Activated CD4-positive, alpha-beta T cell treated with anti-CD3 and anti-CD28 coated beads, Interleukin-2, amount 50 U/mL, for 16 hours (primary cell): ENCODE measurements at places on chromosomes 3 and 15.

GRCh38 chr3:129827765-129828164 lies 65.7 kb downstream of the TMCC1 start:
- peak; percentile 47 for DNase-seq

GRCh38 chr3:111956995-111957734 lies 21.7 kb upstream of the ABHD10 start:
- no peak for DNase-seq

GRCh38 chr15:59367022-59367451 lies 5.6 kb downstream of the MYO1E start:
- DNase-seq = no peak

- DNase-seq = no peak
These were observed 966 bp downstream of the ALAS1 start for GRCh38 chr3:52198643-52199608.

- no peak for DNase-seq
These were observed 575.4 kb upstream of the GOLIM4 start for GRCh38 chr3:168671091-168671490.

DNA sequence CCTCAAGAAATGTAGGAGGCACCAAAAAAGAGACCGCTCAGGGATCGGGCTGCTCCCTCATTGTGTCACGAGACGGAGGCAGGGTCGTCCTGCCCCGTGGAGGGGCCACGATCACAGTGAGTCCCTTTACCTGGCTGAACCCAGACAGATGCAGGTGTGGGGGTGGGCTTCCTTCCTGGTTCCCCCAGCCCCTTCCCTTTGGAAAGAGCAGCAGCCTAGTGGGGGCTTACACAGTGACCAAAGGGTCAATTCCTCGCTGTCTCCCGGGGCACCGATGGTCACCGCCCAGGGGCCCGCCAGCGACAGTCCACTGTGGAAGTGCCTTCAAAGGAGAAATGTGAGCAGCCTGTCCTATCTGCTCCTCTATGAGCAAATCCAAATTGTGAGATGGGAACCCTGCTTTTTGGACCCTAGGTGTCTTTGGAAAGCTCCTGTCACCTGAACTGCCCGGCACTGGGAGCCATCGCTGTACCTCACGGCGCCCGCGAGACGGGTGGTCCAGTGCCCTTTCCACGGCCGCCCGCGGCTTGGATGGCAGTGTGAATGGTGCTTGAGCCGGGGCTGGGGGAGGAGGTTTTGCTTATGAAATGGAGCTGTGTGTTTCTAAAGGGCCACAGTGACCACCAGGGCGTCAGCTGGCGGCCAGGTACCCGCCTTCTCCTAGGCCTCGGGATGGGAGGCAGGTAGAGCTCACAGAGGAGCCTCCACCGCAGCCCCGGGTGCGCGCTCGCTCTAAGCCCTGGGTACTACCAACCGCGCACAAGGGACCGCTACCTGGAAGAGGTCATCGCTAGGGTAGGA lies 155.7 kb downstream of the KLF13 start:
- no peak for DNase-seq

DNA sequence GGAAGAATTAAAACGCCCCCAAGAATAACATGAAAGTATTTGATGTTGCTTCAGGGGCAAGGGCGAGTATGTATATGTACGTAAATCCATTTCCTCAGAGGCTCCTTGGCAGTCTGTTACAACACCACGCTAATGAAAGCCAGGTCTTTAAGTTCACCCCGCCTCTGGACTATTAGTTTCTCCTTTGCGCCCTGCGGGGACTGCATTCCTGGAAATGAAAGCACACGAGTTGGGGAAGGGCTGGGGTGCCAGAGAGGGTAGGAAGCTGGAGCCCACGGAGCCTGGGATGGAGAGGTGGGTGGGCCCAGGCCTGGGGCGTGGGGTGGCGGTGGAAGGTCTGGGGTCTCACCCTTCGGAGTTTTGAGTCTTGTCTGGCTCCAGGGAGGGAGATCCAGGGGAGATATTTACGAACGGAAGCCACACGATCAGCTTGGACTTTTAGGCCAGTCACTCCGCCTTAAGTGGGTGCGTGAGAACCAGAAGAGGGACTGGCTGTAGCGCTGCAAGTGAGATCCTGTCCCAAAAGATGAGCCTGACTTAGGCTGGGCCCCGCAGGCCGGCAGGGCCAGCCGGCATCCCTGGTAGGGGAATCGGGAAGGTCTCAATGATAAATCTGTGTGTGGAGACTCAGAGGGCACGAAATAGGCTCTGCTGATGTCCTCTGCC lies 1.6 kb upstream of the PLCL2 start:
- DNase-seq = no peak

GRCh38 chr3:18111796-18112232 lies 313.3 kb downstream of the SATB1 start:
- peak; percentile 6 for DNase-seq

- DNase-seq = no peak
These were observed 290.6 kb downstream of the SATB1 start for GRCh38 chr3:18134386-18135059.

- DNase-seq = peak; percentile 88
These were observed 46.6 kb upstream of the ATP2B2 start for GRCh38 chr3:10551821-10552630.

GRCh38 chr3:49719214-49719884 lies at the start of gene AMIGO3:
Gene AMIGO3 (minus strand): TSS chr3:49719684. CDS start chr3:49719465, 219 bp downstream.
- peak; percentile 93 for DNase-seq

GRCh38 chr15:47742334-47742733 lies 25.0 kb downstream of the SEMA6D start:
- DNase-seq = no peak

GRCh38 chr3:53739966-53740365 lies 106.3 kb downstream of the CHDH start:
- no peak for DNase-seq

DNA sequence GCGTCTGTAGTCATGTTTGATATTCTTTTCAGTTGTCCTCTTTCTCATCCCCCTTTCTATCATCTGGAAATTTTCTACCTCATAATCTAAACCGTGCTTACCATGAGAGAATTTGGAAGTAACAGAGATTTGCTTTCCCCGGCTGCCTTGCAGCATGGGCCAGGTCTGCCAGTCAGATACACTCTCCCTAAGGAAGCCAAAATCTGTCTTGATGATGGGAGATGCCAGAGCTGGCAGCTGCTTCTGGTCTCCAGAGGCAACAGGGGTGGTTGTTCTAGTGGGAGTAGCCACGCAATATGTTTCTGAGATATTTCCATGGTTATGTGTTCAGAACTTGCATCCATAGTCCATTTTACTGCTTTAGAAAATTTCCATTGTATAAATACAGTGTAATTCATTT lies 218.9 kb upstream of the RORA start:
- no peak for DNase-seq

GRCh38 chr3:197555281-197556261 lies at the start of gene BDH1:
Gene BDH1 (minus strand): TSS chr3:197555968. CDS start chr3:197546443, 9,525 bp downstream.
- DNase-seq = peak; percentile 77

- no peak for DNase-seq
These were observed 28.8 kb downstream of the CD47 start for GRCh38 chr3:108062051-108062450.

- DNase-seq = no peak
These were observed 11.2 kb upstream of the MST1R start for GRCh38 chr3:49914906-49915305.

DNA sequence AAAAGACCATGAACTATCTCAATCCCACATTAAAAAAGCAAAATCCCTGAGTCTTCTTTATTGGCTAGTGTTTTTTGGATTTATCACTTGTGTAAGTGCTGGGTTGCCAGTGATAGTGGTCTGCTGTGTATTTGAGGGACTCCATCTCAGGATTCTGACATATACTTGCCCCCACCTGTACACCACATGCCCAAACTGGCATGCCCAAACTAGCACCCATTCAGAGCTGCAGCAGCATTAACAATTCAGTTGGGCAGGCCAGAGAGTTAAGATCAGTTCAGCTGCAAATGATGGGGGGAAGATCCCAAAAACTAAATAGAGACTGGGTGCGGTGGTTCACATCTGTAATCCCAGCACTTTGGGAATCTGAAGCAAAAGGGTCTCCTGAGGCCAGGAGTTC lies 6.3 kb upstream of the TIPIN start:
- no peak for DNase-seq

DNA sequence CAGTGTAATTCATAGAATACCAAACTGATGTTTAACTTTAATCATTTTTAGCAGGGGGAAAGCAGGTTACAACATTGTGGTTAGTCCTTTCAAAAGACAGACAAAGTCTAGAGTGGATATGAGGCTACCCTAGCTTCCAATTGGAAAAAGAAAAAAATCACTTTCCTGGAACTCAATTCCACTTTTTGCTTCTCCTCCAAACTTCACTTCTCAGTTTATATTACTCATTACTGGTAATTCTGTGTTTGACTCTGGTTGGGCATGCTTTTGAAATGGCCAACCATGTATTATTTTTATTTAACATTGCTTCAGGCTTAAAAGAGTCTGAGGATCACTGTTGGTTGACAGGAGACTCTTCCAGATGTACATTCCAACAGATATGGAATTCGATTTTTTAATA lies 84.8 kb downstream of the RAP2B start:
- no peak for DNase-seq

DNA sequence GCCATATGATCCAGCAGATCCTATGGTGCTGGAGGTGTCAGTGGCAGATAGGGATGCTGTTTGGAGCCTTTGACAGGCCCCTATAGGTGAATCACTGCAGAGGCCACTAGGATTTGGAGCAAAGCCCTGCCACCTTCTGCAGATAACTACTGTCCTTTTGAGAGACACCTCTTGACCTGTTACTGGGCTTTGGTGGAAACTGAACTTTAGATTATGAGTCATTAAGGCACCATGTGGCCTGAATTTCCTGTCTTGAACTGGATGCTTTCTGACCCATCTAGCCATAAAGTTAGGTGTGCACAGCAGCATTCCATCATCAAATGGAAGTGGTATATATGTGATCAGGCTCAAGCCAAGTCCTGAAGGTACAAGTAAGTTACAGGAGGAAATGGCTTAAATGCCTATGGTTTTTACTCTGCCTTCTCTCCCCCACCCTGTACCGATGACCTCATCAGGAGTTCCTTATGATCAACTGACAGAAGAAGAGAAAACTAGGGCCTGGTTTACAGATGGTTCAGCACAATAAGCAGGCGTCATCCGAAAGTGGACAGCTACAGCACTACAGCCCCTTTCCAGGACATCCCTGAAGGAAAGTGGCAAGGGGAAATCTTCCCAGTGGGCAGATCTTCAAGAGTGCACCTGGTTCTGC lies 565.6 kb upstream of the AGTR1 start:
- no peak for DNase-seq
